ENCODE measurements at places on chromosomes 7 and 10.

DNA sequence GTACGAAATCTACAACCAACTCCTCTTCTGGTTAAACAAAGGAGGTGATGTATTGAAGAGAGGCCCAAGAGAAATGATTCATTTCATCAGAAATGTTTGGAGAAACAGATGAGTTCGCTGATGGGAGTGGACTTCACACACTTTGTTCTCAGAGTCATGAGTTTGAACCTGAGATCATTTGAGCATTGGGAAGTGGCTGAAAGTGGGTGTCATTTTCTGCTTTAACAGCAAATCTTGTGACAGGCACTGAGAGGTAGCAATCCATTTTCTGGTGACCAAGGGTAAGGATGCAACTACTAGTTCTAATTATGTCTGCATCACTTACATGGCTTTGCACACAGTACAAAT lies 51.4 kb downstream of the RBM20 start:
- no peak for DNase-seq

DNA sequence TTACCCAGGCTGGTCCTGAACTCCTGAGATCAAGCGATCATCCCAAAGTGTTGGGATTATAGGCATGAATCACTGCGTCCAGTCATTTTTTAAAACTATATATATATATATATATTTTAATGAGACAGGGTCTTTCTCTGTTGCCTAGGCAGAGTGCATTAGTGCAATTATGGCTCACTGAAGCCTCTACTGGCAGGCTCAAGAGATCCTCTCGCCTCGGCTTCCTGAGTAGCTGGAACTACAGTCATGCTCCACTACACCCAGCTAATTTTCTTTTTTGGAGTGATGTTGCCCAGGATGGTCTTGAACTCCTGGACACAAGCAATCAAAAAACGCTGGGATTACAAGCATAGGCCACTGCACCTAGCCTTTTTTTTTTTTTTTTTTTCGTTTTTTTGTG lies 55.3 kb upstream of the KAT6B start:
- DNase-seq: no peak

- DNase-seq: no peak
Observed at GRCh38 chr7:143988976-143989745, 11.0 kb upstream of the OR6B1 start.

- DNase-seq: no peak
Observed at GRCh38 chr7:3250725-3251124, 50.3 kb upstream of the SDK1 start.

- DNase-seq: no peak
Observed at GRCh38 chr10:97534746-97535367, 36.1 kb downstream of the UBTD1 start.

DNA sequence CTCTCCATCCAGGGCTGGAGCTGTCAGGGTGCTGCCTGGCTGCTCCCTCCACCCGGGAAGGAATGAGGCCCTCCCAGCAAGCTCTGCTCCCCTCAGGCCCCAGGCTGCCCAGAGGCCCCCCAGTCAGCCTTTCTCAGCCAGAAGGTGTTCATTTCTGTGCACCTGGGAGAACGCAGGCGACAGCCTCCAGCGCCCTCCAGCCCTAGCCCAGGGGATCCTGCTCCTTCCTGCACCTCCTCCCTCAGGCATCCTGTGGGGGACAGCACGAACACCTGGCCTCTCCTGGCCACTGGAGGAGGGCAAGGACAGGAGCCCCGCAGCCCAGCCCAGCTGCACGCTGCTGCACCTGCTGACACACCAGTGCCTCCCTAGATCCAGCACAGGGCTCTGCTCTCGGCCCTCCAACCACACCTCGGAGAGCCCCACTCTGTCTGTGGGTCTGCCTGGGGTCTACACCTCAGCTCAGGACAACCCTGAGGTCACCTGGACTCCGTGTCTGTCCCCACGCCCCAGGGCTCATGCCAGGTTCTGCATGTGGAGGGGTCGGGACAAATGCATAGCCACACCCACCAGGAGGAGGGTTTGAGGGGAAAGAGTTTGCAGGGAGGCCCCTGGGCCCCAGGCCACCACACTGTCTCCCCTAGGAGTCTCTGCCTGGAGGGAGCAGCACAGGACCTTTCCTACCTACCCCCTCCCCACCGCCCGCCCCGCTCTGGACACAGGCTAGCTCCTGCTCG lies 7.4 kb upstream of the PWWP2B start:
- no peak for DNase-seq

GRCh38 chr7:132499487-132499886 lies 76.8 kb downstream of the PLXNA4 start:
- DNase-seq: no peak

- DNase-seq: no peak
Observed at GRCh38 chr7:41438705-41439514, 264.0 kb downstream of the INHBA start.

- DNase-seq: no peak
Observed at GRCh38 chr7:101626069-101626671, 2.9 kb downstream of the MYL10 start.

DNA sequence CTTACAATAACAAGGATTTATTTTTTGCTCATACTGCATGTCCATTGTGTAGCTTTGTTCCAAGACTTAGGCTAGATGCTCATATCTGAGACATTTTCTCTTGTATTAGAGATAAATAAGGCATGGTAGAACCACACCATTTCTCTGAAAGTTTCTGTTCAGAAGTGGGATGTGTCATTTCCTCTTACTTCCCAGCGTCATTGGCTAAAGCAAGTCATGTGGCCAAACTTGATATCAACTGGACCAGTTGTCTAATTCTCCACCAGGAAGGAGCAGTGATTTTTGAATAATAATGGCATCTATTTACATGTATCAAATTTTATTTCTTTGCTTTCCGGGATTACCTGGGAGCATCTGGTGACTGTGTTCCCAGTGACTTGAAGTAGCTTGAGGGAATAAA lies 38.3 kb downstream of the AHCYL2 start:
- DNase-seq: no peak

GRCh38 chr10:100979791-100980272 lies 7.5 kb downstream of the MRPL43 start:
- DNase-seq: no peak

DNA sequence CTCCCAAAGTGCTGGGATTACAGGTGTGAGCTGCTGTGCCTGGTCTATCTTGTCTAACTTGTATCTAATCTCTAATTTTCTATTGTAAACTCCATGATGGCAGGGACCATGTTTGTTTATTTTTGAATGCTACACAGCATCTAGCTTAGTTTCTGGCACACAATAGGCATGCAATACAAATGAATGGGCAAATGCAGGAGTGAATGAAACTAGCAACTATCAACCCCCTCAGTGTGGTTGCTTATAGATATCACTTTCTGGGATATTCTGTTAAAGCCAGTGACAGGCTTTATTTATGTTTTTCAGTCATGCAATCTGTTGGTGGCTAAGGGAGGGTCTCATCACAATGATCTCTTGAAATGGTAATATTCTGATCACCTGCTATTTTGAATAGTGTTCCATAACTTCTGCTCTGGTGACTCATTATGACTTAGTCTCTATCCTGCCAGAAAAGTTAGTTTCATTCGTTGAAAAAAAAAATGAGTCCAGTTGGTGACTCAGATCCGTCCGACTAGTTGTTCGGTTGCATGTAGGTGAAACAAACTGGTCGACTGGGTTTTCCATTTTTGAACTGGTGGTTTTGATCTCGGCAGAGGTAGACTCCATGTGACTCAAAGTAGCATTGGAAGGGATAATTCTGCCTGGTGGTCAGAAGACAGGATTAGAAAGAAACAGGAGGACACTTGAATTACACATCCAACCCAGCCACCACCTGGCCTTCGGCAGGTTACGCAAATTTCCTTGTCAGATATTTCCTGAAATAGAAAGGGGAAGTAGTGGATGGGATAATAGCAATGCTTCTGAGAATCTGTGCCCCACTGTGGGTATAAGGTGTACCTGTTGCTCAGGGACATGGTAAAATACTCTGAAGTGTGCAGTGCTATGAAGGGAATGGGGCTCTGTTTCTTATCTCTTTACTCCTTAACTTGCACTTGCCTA lies 76.8 kb downstream of the GATA3 start:
- no peak for DNase-seq

DNA sequence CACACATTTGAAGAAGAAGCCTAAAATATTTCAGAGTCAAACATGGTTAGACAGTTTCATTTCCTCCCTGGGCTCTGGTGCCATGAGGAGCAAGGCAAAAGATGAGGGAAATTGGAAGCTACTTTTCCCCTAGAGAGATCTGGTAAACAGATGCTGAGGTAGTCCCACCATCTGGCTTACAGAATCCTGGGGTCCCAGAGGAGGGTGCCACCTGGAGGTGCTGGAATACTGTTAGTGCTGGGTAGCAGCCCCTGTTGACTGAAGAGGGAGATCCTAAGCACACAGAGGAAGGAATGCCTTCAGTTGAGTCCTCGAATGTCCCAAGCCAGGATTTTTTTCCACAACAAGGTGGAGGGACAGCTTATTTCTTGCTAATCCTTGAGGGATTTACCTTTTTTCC lies 160.1 kb downstream of the FZD1 start:
- DNase-seq: no peak

- DNase-seq: no peak
Observed at GRCh38 chr7:39102234-39102633, 124.5 kb downstream of the POU6F2 start.

DNA sequence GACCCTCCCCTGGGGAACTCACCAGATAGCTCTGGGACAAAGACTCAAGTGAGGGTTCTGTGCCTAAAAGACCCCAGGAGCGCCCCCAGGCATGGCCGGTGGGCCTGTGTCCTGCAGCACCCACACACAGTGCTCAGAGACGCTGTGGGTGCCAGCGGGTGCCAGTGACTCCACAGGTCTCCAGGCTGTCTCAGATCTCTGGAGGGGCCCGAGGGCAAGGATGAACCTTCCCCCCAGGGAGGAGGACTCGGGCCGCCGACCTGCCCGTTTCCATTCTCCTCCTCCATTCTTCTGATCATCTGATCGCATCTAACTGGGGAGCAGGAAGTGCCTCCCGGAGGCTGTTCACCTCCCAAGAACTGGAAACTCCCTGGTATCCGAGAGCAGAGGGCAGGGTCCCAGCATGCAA lies 980 bp downstream of the ADAM8 start:
- peak; percentile 70 for DNase-seq

DNA sequence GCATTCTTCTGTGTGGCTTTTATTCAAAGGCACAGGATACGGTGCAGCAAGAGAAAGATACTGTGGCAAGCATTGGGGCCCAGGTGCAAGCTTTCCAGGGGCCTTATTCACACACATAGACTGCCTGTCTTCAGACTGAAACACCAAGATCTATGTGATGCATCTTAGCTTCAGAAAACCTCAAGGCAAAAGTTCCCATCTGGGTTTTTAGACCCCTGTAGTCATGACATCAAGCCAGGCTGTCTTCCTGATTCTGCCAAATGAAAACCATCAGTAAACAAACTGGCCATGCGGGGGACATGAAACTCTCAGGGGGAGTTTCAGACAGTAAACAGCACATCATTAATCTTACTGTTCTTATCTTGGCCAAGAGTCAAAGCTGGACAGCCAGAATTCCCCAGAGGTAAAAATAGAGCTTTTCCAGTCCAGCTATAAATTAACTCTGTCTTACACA lies 9.8 kb downstream of the AGBL3 start:
- peak; percentile 16 for DNase-seq

DNA sequence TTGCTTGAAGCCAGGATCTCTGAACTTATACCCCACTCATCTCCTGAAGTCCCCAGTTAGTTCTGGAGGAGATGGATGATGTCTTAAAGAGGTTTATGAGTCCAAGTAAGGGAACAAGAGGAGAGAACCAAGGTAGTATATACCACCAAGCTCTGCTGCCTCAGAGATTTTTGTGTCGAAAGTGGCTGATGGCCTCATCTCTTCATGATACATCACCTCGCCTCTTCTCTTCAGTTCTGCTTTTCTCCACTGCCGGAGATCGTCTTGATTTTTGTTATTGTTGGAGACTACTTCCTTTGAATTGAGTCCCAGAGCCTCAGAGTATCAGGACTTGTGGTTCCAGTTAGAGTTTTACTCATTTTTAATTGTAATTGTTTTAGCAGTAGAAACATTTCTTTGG lies 1.9 kb downstream of the VTI1A start:
- DNase-seq: no peak

GRCh38 chr10:132392811-132393694 lies 3.9 kb upstream of the PWWP2B start:
- no peak for DNase-seq

DNA sequence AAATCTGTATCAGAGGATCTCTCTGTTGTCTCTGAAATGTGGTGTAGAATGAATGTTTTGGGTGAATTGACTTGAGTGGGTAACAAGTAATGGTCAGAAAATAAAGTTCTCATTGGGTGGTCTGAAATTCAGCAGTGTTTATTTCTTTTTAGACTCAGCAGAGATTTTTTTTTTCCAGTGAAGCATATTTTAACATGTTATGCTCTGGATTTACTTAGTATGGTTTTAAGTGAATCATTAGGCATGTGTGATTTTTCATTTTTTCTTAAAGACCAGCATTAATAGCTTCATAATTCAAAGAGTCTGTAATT lies 63.5 kb downstream of the REEP3 start:
- DNase-seq: no peak

- DNase-seq: peak; percentile 21
Observed at GRCh38 chr7:39465055-39465929, 100.9 kb upstream of the YAE1 start.

- DNase-seq: no peak
Observed at GRCh38 chr10:91366704-91367103, 43.4 kb upstream of the HECTD2 start.

- DNase-seq: no peak
Observed at GRCh38 chr10:93261089-93261488, 187.4 kb downstream of the CYP26A1 start.

- DNase-seq: no peak
Observed at GRCh38 chr7:2105917-2106316, 126.8 kb downstream of the MAD1L1 start.

DNA sequence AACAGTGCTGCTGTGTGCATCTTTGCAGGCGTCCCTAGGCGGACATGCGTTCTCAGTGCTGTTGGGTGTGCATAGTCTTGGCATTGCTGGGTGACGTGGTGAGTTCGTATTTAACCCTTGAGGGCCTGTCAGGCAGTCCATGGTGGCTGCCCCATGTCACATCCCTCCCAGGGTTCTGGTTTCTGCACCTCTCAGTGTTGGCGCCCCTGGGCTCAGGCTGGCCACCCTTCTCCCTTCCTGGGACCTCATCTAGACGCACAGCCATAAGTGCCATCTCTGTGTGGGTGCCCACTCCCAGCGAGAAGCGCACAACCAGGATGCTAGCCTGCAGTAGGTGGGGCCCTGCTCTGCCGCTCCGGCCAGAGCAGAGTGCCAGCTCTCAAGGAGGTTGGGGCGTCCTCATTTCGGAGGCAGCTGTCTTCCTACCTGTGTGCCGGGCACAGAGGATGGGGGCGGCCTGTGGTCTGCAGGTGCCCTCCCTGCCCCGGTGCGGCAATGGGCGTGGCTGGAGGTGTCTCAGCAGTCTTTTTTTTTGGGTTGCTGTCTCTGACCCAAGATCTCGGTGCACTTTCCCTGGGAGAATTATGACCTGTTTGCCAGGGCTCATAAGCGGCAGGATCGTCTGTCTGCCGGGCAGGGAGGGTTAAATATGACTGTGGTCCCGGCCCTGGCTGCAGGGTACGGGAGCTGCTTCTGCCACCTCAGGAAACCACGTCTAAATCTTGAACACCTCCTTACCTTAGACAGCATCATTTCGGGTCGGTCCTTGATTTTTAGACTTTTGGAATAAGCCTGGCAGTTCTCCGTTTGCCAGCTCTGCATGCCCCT lies 6.5 kb downstream of the INPP5A start:
- no peak for DNase-seq

- DNase-seq: no peak
Observed at GRCh38 chr10:113553149-113553548, 296 bp downstream of the HABP2 start.
